Activated naive CD4-positive, alpha-beta T cell (primary cell): ENCODE measurements at places on chromosomes 2 and 18.

DNA sequence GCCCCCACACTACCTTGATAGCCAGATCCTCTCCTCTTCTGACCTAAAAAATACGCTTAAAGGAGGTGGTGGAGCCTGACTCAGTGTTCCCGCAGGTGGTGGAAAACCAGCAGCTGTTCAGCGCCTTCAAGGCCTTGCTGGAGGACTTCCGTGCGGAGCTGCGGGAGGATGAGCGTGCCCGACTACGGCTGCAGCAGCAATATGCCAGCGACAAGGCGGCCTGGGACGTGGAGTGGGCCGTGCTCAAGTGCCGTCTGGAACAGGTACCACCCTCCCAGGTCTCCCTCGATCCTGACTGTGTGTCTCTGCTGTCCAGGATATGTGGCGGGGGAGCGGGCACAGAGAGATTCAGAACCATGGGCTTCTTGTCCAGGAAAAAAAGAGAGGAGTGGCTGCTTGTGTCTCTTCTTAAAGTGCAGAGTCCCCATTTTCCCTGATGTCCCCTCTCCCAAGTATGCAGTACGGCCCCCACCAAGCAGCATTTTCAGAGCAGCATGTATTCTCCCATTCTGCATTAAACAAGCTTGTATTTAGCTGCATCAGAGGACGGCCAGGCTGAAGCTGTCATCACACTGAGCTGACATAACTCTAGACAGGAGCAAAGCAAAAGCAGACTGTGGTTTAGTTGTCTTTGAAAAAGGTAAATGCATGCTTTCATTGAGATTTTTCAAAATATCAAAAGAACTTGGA, 101.6 kb downstream of the MTCL1 start:
- no peak for DNase-seq

DNA sequence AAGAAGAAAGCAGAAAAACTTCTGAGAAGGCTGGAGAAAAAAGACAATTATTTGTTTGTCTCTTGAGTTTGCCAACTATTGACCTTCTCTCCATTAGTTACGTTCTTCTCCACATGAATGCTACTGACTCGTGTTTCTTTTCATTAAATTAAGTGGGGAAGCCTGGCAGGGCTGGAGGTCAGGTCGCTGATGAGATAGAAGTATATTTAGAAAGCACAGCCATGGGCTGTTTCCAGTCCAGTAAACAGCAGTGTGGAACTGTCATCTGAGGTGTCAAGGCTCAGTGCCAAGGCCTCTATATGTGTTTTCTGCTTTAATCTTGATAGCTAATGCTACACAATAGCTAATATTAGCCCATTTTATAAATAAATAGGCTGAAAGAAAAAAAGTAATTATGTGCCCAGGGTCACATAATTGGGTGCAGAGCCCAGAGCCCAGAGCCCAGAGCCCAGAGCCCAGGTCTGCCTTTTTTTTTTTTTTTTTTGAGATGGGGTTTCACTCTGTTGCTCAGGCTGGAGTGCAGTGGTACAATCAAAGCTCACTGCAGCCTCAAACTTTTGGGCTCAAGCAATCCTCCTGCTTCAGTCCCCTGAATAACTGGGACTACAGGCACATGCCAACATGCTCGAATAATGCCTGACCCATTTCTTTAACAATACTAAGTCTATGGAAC, 6.3 kb downstream of the MSGN1 start:
- no peak for DNase-seq

- no peak for DNase-seq
These were observed 5.6 kb downstream of the TFPI start for GRCh38 chr2:187548656-187549055.

DNA sequence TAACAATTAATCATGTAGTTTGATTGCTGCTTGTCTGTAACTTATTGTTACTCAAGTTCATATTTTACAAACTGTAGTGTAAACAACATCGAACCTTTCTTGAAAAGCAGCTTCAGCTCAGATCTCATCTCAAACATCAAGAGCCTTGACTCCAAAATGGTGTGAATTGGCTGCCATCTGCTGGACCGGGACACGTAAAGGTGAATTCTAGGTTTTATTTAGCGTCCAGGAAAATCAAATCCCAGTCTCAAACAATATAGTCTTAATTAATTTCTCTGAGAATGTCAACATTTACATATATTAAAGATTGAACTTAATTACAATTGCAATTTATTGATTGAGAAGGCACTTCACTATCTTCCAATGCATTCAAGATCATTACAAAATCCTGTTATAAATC, 453.0 kb downstream of the GALR1 start:
- no peak for DNase-seq

DNA sequence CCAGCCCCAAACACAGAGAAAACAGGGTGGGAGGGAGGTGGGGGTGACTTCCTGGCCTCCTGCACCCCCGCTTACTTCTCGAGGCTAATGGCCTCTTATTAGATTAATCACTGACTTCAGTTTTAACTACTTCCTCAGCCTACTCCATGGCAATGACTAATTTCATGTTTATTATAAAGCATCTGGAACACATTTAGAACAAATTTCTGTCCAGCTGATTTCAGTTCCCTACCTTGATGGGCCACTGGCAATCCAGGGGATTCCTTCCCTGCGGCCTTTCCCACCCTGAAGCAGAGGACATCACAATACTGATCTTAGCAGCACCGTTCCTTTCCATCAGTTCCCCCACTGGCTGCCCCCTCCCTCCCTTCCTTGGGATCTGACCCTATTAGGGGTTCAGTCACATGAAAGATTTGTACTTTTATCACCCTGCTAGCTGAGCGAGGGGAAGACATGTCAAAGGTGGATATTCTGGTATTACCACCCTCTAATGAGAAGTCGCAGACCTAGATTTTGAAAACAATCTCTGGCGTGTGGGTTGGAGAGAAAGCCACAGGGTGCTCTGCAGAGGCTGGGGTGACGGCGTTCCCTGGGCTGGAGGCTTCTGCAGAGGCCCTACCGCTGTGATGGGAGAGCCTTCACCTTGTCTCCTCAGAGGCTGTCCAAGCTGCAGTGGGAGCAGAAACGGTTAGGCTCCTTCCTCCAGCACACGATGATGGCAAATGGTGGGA, 67.6 kb downstream of the KIAA2012 start:
- no peak for DNase-seq

DNA sequence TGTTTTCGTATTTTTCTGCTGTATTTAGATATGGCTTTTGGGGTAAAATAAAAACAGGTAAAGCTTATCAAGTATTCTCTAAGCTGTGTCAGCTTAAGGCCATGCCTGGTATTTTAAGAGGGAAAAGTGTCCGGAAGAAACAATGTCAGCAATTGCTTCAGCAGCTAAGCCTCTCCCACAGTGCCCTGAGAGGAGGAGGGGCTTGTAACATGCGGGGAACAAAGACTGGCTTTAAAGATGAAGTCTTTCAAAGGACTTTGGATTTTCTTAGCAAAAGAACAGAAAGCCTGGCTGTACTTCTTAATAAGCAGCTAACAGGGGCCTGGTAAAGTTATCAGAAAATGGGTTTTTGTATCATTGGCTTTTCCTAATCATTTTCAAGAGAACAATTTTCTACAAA, 102.8 kb downstream of the PXDN start:
- DNase-seq, result no peak

DNA sequence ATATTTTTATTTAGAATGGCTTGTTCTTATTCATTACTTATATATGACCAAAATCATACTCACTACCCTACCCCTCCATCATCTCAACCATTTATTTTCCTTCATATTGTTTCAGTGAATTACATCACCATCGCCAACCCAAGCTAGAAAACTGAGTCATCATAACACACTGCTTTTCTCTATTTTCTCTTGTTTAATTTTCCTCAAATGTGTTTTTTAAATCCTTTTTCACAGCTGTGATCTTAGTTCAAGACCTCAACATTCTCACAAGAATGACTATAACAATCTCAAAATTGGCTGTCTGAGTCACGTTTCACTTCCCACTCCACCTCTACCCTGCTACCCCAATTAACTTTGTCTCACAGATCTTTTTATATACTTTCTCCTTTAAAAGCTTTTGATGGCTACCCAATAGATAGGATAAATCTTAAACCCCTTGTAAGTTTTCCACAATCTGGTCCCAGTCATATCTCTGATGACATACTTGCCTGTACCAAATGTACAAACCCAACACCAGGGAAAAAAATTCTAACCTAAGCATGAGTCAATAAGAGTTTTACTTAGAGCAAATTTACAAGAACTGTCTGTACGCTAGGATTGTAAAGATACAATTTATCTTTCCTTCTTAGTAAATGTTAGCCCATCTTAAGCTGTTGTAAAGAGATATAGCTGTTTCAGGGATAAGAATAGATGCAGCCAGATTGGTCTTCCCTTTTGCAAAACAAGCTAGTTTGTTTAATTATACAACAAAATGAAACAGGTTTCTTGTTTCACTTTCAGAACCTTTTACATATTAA, 635.1 kb upstream of the SLC39A10 start:
- no peak for DNase-seq

DNA sequence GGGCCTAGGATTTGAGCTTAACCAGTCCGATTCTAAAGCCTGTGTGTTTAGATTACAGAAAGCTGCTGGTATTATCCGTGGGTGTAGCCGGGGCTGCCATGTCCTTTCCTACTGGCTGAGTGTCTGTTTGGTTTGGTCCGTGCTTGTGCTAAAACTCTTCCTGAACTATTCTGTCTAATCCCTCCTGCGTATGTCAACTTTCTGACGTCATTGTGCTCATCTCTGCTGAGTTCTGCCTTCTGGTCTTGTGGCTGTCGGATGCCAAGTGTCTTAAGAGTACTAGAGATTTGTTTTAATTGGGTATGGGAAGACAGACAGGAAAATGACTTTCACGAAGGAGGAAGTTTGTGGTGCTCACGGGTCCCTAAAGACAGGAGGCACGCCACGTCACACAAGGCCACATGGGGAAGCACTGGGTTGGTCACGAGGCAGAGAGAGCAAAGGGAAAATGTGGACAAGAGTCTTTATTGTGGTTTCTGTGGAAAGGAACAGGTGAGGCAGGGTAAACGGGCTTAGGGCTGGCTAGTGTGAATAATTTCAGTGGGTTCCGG, 31.8 kb upstream of the NTSR2 start:
- DNase-seq, result no peak

GRCh38 chr2:197708331-197708730, 3.2 kb downstream of the MARS2 start:
- no peak for DNase-seq

DNA sequence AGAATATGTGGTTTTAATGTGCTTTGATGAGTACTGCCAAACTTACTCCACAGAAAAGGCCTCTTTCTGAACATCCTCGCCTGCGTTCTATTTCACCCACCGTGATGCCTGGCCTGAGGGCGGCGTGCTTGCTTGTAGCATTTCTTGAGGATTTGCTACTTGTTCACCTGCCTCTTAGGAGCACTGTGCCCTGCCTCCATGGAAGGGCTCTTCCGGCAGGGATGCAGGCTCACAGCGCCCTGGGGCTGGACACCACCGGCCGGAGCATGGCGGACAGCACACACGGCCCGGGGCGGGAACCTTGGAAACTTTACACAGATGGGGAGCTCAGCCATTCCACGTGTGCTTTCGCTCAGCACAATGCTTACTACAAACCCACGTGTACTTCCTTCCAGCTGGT, 37.1 kb downstream of the ANO7 start:
- no peak for DNase-seq

- DNase-seq, result no peak
These were observed 91.4 kb downstream of the MAPK4 start for GRCh38 chr18:50651334-50651733.

GRCh38 chr18:7205346-7205745, 25.5 kb upstream of the LRRC30 start:
- no peak for DNase-seq

- DNase-seq, result no peak
These were observed 71.1 kb downstream of the PIK3C3 start for GRCh38 chr18:42025974-42026625.

DNA sequence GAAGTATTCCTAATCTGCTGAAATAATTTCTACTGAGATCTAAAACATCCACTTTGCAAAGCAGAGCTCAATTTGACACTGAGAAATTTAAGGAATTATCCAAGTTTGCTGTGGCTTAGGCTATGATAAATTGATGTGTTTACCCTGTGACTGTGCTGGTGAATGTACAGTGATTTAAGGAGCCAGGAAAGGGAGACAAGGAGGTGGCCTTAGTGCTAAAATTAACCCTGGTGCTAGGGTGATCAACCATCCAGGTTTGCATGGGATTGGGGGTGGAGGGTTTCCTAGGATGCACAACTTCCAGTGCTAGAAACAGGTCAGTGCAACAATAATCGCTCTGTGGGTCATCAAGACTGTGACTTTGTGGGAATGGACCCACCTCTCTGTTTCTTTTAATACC, 307.5 kb upstream of the SPRED2 start:
- no peak for DNase-seq

GRCh38 chr2:79162801-79163200, 3.2 kb upstream of the REG3A start:
- no peak for DNase-seq

- DNase-seq, result no peak
These were observed 254.1 kb upstream of the RASGRP3 start for GRCh38 chr2:33222309-33222708.

GRCh38 chr2:167575276-167575675, 672.1 kb downstream of the STK39 start:
- no peak for DNase-seq

GRCh38 chr2:235229236-235229635, 264.6 kb upstream of the AGAP1 start:
- DNase-seq, result no peak

DNA sequence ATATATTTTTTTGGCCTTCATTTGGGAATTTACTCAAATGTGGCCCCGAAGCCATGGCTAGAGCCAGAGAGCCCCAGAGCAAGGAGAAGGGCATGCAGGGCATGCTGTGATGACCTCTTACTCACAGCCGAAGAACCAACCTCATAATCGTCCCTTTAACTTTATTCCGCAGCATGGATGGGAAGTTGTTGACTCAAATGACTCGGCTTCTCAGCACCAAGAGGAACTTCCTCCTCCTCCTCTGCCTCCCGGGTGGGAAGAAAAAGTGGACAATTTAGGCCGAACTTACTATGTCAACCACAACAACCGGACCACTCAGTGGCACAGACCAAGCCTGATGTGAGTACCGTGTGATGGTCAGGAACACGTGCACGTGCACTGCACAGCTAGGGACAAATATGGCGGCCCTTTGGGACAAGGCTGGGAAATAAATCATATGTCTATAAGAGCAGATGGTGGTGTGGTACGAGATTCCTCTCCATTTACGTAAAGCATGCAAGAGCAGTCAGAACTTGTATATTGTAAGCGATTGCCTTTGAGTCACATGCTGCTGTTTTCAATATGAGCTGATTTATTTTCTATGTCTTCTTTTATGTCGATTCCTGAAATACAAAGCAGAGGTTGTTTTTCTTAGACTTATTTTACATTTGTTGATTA, 280.9 kb downstream of the NEDD4L start:
- no peak for DNase-seq

DNA sequence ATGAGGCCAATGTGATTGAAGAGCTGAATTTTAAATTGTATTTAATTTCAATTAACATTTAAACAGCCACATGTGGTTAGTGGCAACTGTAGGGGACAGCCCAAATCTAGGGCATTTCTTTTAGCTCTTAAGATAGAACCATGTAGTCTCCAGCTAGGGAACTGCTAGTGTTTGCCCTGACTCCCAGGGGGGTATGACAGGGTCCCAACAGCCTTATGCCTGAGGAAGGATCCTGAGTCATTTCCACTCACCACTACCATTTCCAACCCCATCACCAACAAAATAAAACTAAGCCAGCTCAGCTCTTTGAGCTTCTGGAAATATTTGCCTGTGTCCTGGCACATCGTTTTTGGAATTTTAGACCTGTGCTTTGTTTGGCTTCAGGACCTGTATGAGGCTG, 13.7 kb upstream of the GMCL1 start:
- no peak for DNase-seq

GRCh38 chr2:160364364-160364763, 129.2 kb downstream of the RBMS1 start:
- no peak for DNase-seq
